ENCODE measurements at places on chromosomes 4 and X.

DNA sequence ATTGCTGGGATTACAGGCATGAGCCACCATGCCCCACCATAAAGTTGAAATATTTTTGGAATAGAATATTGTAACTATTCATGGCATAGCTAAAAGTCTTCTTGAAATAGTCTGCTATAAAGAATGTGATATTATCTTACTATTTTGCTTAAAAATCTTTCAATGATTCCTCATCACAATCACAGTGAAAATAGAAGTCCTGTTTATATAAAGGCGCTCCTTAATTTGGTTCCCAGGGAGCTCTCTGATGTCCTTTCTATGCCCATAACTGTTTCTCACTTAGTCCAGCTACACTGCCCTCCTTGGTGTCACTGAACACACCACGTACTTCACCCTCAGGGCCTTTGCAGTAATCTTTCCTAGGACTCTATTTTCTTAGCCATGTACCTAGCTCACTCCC, 331.7 kb upstream of the GIMD1 start:
- no peak for DNase-seq

GRCh38 chrX:103253608-103254007, 1.3 kb downstream of the TCEAL8 start:
- no peak for DNase-seq

GRCh38 chr4:1850276-1850675, 5.7 kb downstream of the LETM1 start:
- DNase-seq = no peak

- no peak for DNase-seq
Measured at GRCh38 chr4:123430501-123430900, 33.9 kb downstream of the SPRY1 start.

DNA sequence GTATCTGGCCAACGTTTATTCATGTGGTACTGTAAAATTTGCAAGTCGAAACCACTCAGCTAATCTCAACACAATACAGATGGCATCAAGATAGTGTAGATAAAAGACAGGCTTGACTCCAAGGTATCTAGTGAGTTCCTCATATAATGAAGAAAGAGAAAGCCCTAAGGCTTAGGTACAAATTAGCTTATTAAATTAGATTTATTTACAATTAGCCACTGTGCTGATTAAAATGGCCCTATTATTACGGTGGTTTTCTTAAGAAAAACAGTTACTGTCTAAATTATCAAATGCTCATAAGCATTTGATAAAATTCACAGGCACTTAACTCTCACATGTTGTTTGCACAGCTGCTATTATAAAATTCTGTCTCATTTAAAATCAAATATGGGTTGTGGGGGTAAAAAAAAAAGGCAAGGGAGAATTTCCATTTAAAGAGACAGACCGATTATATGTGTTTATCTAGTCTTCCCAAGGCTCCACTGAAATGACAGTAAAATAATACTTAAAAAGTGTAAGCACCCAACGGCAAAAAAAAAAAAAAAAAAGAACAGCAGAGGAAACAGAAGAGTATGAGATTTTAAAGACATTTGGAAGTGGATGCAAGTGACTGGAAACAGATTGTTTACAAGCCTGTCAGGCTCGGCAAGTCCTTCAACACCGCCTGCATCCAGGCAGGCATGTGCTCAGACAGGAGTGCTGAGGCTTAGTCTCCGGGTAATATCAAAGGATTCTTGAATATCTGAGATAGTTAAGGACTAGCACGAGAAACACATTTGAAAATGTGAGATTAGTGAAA, 55.1 kb downstream of the FAM13A start:
- DNase-seq = no peak

Measured in glutamatergic neuron (in vitro differentiated cells).